ENCODE measurements at places on chromosomes 5 and 9.
A peak's percentile ranks its signal among the peaks of the same experiment; 100 is the strongest.

DNA sequence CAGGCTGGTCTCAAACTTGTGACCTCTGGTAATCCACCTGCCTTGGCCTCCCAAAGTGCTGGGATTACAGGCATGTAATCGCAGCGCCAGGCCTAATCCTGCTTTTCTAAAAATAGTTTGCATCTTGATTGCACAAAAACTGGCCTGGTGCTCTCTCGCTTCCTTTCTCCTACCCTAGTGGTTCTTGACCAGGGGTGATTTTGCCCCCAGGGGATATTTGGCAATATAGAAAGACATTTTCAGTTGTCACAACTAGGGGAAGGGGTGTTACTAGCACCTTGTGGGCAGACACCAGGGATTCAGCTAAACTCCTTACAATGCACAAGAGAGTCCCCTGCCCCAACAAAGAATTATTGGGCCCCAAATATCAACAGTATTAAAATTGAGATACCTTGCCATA, 139.8 kb downstream of the DROSHA start:
- DNase-seq, result peak; percentile 88

- peak; percentile 0 for DNase-seq
Measured at GRCh38 chr5:128538250-128539037, 399 bp upstream of the FBN2 start.

DNA sequence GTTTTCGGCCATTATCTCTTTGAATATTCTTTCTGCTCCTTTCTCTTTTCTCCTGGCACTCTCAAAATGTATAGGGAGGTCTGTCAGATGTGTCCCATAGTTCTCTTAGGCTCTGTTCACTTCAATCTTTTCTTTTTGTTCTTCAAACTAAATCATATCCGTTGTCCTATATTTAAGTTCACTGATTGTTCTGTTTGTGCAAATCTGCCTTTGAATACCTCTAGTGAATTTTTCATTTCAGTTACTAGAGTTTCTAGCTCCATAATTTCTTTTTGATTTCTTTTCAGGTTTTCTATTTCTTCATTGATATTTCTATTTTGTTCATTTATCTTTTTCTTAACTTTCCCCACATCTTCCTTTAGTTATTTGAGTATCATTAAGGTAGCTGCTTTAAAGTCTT, 65.4 kb downstream of the CERT1 start:
- no peak for DNase-seq

- no peak for DNase-seq
Measured at GRCh38 chr9:113488490-113488889, 25.0 kb downstream of the RGS3 start.

DNA sequence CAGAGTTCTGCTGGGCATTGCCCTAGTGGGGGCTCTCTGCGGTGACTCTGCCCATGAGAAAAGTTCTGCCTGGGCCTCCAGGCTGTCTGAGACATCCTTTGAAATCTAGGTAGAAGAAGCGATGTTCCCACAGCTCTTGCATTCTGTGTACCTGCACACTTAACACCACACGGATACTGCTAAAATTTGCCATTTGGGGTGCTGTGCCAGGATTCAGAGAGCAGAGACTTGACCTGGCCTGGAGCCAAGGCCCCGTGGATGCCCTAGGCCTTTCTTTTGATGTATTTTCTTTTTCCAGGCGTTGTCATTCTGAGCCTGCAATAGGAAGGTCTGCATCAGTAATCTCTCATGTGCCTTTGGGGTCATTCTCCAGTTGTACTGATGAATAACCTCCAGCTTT, 89.3 kb upstream of the IL12B start:
- no peak for DNase-seq

GRCh38 chr9:114803479-114804265, 2.2 kb downstream of the TNFSF15 start:
- DNase-seq, result no peak

DNA sequence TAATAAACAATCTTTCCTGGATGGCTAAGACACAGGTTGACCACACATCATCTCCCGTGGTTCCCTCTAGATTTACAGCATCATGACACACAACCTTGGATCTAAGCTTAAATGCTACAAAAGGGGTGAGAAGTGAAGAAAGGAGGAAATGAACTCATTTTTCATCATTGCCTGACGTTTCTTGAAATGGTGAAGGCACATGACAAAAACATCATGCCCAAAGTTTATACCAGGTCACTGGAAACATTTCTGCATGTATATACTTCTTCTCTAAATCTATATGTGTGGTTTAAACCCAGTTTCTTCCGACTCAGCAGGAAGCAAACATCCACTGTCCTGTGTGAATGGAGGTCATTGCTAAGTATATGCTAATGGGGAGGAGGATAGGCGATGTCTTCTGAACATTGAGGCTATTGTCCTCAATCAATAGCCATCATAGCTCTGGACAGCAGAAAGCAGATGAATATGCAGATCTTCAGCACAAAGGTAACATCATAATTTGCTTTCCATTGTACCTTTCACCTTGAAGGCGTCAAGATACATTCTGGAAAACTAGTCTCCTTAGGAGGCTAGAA, 137.4 kb downstream of the MED27 start:
- no peak for DNase-seq

DNA sequence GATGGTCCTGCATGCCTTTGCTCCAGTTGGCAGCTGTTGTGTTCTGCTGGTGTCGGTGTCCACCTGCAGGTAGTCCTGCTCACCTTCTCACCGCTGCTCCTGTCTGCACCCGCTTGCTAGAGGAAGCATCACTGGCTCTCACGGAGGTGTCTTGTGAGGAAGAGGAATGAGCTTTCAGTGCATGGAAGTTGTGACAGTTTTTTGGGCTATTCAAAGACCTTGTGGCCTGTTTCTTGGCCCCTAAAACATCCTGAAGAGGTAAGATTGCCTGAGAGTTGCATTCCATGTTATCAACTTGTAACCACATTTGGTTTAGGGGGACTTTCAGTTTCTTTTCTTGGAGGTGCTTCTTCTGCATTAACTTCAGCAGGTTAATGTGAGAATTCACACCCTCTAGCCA, 85.6 kb downstream of the MACROH2A1 start:
- no peak for DNase-seq

- no peak for DNase-seq
Measured at GRCh38 chr5:10290438-10290837, 17.3 kb downstream of the CMBL start.

- no peak for DNase-seq
Measured at GRCh38 chr5:122314036-122314435, 2.0 kb downstream of the SNCAIP start.

- DNase-seq, result no peak
Measured at GRCh38 chr9:124363326-124364096, 51.7 kb downstream of the PSMB7 start.

- DNase-seq, result no peak
Measured at GRCh38 chr5:172854451-172854871, 20.4 kb downstream of the ERGIC1 start.

GRCh38 chr9:135343837-135344522, 135.6 kb upstream of the PPP1R26 start:
- DNase-seq, result peak; percentile 6

DNA sequence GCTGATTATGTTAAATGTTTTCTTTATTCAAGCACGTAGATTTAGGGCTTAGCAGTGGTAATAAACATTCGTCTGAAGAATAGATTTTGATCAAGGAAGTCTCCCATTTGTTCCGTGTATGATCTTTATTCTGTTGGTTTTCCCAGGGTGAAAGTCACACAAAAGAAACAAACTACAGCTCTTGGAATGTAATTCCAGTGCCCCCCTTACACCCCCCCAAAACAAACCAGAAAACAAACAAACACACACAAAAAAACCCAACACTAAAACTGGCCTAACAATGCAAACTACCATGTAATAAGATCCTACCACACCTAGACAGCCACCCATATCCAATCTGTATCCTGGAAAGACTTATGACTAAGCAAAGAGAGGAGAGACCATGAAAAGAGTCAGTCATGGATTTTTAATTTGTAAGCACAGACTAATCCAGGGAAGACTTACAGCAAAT, 196.2 kb upstream of the ELL2 start:
- DNase-seq, result no peak

GRCh38 chr5:180648658-180649296, 623 bp downstream of the FLT4 start:
- DNase-seq, result no peak

GRCh38 chr5:58248221-58248620, 211.7 kb downstream of the PLK2 start:
- no peak for DNase-seq

GRCh38 chr5:144130306-144130705, 40.2 kb downstream of the YIPF5 start:
- DNase-seq, result no peak

DNA sequence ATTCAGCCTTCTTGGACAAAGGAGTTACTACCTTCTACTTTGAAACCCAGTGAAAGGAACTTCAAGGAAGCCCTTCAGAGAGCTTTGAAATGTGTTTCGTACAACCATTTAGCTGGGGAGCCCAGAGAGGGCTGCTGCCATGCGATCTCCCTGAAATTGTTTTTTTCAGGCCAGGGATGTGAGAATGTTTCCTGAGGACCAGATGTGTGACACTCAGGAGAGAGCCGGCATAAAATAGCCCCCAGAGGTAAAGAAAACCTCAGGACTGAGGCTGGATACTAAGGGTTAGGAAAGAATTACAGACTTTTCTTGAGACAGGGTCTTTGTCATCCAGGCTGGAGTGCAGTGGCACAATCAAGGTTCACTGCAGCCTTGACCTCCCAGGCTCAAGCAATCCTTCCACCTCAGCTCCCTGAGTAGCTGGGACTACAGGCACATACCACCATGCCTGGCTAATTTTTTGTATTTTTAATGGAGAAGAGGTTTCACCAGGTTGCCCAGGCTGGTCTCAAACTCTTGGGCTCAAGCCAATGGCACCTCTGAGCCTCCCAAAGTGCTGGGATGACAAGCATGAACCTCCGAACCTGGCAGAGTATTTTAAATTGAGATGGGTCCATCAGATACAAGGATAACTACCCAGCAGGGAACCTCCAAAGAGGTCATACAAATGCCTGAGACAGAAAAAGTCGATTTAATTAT, 8.4 kb downstream of the RPL37 start:
- no peak for DNase-seq

All from MV-4-11 (cell line).